ENCODE measurements at places on chromosomes 12 and 14.
A peak's percentile ranks its signal among the peaks of the same experiment; 100 is the strongest.

- peak; percentile 29 for DNase-seq
Measured at GRCh38 chr14:32075672-32076277, 1.3 kb upstream of the ARHGAP5 start.

- no peak for DNase-seq
Measured at GRCh38 chr14:61486930-61487495, 165.6 kb downstream of the PRKCH start.

DNA sequence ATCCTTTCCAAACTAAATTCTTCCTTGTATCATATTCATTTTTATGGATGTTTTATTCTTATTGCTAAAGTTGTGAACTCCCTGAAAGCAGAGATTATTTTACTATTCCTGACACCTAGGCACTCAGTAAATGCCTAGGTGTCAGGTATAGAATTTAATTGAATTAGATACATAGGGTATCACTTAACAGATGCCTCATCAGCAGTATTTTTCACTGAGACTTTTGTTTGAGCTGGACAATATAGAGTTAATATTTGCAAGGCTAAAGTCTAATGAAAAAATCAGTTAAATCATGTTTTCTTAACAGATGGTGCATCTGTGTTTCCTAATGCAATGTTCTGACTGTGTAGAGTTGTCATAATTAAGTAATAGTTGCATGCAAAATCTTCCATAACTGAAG lies 182.7 kb downstream of the DERA start:
- no peak for DNase-seq

DNA sequence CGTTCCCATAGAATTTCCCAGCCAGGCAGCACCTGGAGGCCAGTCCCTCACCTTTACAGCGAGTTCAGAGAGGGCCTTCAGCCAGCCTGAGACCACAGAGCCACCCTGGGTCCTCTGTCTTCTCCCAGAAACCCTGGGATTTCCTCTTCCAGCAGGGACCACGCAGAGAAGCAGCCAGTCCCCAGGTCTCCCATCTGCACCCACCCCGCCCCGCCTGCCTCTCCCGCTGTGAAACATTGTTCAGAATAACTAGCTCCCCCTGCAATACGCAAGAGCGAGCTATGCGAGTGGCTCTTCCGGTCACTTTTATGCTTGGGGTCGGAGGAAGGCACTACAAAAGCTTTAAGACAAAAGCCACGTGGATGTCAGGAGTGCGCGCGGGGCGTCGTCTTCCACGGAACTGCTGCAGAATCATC lies 77.8 kb downstream of the SERPINA3 start:
- no peak for DNase-seq

GRCh38 chr12:94725375-94726168 lies 75.2 kb upstream of the TMCC3 start:
- no peak for DNase-seq

- no peak for DNase-seq
Measured at GRCh38 chr14:68282479-68283377, 463.1 kb downstream of the RAD51B start.

GRCh38 chr14:101334656-101335055 lies 226.6 kb upstream of the DIO3 start:
- DNase-seq = no peak

GRCh38 chr14:42572032-42572431 lies 965.4 kb downstream of the LRFN5 start:
- DNase-seq = no peak

DNA sequence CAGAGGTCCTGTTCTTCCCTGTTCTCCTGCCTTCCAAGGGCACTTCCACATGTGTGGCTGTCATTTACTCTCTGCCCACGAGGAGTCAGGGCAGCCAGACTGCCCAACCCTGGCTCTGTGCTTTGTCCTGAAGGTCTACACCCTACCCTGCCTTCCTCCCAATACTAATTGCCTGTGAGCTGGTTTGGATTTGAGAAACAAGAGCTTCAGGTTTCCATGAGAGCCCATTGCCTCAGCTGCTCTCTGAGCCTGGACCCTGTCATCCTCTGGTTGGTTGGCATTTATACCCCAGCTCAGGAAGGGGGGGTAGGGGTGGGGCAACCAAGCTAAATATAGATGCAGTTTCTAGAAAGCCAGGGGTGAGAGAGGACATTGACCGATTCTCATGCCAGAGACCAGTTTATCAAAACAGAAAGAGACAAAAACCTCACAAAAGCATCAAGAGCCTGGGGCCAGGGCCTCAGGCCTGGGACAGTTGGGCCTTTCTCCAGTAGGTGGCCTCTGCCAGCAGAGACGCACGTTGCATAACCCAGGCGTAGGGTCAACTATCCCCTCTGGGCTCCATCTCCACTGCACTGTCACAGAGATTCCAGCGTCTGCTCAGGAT lies 34.5 kb downstream of the VDR start:
- no peak for DNase-seq

DNA sequence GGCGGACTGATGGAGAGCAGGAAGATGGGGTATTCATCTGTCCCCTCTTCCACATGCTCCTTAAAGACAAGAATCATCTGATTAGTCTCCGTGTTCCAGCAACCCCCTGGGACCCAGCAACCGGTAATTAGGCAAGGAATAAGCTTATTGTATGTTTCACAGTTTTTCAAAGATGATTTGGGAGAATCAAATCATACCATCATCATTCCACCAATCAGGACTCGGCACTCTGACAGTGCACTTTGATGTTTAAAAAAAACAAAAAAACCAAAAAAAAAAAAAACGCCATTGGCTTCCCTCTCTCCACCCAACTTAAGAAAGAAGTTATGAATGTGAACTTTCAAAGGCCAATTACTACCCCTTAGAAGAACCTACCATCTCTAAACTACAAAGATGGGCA lies 1.3 kb upstream of the DYNC1H1 start:
- DNase-seq = no peak

DNA sequence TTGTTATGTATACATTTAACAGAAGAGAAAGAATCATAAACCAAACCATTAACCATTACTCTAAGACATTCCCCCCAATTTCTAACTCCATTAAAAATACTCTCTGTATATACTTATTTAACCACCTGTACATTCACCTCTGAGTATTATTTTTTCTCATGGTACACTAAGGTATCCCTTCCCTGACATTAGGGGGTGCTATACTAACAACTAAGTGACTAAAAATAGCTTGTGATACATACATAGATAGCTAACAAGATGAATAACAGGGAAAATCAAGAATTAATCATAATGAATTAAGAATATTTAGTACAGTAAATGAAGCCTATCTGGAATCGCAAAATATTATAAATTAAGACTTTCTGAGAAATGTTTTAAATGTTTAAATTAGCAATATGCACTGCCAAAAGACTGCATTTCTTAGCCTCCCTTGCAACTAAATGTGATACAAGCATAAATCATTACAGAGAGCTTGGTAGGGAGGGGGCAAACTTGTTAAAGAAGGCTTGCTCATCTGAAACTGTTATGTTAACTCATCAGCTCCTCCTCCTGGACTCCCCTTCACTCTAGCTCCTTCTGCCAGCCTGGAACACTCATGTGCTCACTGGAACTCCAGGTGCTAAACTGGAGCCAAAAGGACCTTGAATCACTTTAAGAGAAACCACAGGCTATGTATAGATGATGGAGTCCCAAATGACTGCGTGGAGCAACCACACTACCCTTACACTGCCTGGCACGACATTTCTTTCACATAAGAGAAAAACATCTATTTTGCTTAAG lies 14.9 kb downstream of the C2CD5 start:
- no peak for DNase-seq

DNA sequence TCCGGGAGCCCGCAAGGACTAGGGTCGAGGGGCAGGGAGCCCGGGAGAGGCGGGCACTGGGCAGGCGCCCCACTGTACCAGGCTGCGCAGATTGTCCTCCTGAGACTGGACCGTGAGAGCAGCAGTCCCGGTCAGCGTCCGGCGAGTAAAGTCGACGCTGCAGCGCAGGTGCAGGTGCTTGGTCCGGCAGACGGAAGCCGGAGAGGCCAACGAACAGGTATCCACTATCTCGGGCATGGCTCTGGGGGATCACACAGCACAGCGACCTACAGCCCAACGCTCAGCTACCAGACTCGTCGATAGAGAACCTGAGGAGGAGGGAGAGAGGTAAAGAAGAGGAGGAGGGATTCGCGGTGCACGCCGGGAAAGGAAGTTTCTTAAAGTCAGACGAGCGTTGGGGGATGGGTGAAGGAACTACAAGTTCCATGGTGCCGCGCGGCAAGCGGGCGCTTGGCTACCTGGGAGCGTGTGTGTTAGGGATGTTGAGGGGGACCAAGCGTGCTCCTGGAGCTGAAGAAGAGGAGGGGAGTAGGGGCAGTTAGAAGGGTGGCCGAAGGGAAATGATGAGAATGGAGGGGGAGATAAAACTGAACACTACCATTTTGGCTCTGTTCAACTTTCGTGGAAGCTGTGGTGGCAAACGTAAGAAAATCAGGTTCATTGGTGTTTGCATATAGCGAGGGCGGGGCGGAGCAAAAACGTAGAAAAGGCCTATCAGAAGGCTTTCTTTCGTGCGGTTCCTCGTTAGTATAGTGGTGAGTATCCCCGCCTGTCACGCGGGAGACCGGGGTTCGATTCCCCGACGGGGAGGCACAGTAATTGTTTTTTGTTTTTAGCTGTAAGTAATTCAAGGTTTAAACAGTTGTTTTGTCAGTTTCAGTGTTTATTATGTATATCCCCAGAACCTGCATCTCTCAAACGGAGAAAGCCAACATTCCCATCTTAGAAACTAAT lies at the start of gene LTA4H:
Gene LTA4H, minus strand, starts transcription at position 305 of the 954 bp plus-strand sequence. Its CDS starts 68 bp downstream, at position 237.
- peak; percentile 92 for DNase-seq

DNA sequence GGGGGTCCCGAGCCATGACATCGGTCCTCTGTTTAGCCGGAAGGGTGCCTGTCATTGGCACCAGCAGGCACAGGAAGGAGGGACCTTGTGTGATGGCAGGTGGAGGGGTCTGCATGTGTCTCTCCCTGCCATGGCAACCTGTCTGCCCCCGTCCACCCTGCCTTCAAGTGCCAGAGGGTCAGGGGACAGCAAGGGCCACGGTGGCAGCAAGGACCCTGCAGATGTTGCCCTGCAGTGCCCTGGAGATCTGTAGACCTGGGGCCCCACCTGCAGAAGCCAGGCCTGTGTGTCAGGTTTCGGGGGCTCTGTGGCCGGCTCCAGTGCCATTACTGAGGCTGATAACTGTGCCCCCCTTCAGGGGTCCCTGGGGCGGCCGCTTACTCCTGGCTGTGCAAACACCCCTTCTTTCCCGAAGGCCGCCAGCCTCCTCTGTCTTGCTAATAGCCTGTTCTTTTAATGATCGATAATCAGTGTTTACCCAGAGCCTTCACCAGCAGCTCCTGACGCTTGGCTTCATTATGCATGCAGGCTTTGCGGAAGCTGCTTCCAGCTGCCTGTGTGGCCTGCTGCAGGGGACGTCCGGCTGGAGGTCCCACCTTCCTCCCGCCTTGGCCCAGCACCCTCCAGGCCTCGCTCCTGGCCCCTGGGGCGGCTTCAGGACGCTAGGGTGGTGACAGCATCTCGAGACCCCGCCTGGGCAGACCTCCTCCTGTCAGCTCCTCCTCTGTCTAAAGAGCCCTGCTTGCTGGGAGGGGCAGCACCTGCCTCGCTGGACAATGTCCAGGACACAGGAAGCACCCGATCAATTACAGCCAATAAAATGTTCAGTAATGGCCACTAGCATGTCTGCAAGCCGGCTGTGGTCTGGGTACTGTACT lies 153.0 kb downstream of the KIF26A start:
- DNase-seq = no peak

GRCh38 chr12:50934981-50935807 lies 17.1 kb upstream of the HIGD1C start:
- DNase-seq = no peak

DNA sequence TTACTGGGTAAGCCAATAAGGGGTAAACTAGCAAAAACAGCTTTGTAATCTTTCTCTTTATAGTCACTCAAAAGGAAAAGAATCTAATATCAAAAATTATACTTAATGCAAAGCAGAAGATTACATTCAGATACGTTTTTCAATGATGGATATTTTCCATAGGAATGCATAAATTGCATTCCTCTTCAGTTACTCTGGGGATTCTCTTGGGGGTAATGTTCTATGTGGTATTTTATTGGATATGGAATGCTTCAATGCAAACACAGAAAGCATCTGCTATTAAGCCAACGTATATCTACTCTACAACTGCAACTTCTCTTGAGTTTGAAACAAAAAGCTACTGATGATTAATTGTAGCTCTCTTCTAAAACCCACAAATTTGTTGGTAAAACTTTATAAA lies 106.0 kb downstream of the SLC41A2 start:
- DNase-seq = no peak

- no peak for DNase-seq
Measured at GRCh38 chr12:119283310-119283709, 51.2 kb upstream of the CCDC60 start.

DNA sequence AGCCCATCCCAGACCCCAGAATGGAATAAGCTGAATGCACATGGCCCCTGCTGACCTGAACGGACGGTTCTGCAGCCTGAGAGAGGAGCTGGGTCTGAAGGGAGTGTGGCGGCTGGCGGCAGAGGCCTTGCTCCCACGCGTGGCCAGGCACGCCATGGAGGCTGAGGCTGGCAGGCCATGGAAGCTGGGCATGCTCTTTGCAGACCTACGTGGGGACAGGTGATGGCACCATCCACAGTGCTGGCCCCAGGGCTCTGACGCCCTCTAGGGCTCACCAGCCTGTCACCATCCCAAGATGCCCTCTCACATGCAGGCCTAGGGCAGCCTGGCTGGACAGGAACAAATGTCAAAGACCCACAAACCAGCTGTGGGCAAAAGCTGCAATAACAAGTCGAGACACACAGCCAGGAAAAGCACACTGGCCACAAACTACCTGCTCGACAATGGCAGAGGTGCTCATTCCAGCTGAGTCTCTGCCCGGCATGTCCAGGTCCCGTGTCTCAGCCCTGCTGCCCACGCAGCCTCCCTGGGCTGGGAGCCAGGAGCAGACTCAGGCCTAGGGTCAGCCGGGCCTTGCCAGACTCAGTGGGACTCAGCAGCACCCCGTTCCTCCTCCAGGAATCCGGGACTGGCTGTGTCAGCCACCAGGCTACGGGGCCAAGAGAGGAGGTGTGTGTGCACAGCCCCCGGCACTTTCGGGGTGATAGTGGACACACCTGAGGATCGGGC lies 19.7 kb downstream of the BTBD6 start:
- DNase-seq = no peak

DNA sequence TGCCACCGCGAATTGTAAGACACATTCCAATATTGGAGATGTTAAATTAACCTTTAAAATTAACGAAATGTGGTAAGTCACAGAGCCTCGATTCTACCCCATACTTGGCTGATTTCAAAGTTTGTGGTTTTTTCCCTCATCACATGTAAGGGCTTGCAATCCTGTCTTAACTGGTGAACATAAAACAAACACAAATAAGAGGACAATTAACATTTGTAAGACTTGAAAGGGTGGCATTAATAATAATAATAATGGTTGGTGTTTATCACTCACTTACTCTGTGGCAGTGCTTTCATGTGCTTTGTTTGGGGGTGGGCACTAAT lies 26.6 kb downstream of the PPFIBP1 start:
- DNase-seq = no peak

GRCh38 chr14:21039585-21040369 lies 2.4 kb upstream of the RNASE7 start:
- DNase-seq = no peak

- DNase-seq = no peak
Measured at GRCh38 chr12:26229910-26230309, 34.5 kb downstream of the SSPN start.

- DNase-seq = no peak
Measured at GRCh38 chr14:104147346-104148125, 9.1 kb downstream of the KIF26A start.

GRCh38 chr12:49415521-49415970 lies 48.3 kb downstream of the SPATS2 start:
- DNase-seq = no peak

- DNase-seq = no peak
Measured at GRCh38 chr14:91891101-91891500, 23.8 kb upstream of the TC2N start.

GRCh38 chr12:15808250-15808649 lies 19.1 kb upstream of the EPS8 start:
- no peak for DNase-seq
